HepG2 (cell line): ENCODE measurements at places on chromosomes 13 and 19.

DNA sequence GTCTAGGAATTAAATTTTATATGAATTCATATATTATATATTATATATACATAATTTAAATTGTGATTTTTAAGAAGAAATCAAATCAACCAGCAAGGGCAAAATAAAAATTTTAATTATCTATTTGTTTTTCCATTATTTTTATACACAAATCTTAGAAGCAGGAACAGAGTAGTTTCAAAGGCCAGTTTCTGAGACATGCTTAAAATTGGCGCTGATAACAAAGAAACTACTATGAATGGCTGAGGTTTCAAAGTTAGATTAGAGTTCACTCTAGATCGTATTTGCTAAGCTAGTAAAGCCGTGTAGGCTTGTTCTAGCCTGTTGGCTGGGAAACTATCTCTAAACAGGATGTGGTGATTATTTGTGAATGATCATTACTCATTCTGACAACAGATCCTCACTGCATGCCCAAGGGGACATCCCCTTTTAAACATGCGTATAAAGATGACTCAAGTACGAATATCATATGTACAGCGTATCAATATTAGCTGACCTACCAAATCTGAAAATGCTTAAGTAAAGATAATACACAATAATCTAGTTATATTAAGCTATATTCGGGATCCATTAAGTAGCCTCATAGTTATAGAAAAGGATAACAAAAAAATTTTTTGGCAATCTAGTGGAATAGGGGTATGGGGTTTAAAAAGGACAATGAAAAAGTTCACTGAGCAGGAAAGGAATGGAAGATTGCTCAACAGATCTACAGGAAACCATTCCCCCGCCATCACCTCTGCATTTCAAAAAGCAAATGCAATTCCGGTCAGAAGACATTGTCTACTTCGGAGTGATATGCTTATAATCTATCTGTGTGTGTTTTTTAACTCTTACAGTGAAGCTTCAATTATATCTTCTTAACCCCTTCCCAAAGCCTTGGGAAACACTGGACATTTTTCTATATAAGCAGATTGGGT, 150.1 kb downstream of the SHISA2 start:
- peak; percentile 33 for DNase-seq

GRCh38 chr13:35732565-35732964, 256.1 kb upstream of the MAB21L1 start:
- no peak for DNase-seq

DNA sequence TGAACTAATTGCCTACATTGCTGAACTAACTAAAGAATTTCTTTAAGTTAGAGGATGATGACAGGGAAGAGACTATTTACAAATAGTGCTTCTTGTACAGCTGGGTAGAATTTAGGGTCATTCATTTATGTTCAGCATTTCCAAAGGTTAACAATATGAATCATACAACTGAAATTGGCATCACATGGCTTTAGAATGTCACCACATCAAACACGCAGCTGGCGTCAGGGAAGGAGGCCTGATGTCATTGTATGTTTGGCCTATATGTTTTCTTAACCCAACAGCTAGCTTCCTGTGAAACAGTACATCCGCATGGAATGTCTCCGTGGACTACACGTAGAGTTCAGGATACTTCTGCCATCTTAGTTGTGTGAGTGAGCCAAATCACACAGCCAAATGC, 99.0 kb upstream of the TNFSF11 start:
- no peak for DNase-seq

GRCh38 chr19:51473009-51473707, 5.2 kb upstream of the CEACAM18 start:
- DNase-seq: peak; percentile 56

- no peak for DNase-seq
Observed at GRCh38 chr19:13712767-13713201, 51.5 kb upstream of the MRI1 start.
